ENCODE measurements at places on chromosomes 4 and X.

- no peak for DNase-seq
Observed at GRCh38 chr4:137509855-137510282, 22.4 kb downstream of the PCDH18 start.

DNA sequence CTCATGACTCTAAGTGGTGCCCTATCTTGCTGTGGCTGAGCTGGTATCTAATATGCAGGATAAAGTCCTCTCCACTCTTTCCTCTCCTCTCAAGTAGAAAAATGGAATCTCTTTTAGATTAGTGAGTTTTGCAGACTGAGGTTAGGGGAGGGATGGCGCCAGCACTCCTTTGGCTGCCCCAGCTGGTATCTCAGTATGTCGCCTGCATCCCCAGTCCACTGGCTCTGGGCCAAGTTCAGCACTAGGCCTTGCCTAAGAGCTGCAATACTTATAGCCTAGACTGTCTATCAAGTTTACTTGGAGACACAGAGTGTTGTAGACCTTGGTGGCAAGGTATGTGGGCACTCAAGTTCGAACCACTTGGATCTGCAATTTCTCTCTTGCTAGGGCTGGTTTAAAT is 351.3 kb downstream of the NAP1L3 start:
- no peak for DNase-seq

DNA sequence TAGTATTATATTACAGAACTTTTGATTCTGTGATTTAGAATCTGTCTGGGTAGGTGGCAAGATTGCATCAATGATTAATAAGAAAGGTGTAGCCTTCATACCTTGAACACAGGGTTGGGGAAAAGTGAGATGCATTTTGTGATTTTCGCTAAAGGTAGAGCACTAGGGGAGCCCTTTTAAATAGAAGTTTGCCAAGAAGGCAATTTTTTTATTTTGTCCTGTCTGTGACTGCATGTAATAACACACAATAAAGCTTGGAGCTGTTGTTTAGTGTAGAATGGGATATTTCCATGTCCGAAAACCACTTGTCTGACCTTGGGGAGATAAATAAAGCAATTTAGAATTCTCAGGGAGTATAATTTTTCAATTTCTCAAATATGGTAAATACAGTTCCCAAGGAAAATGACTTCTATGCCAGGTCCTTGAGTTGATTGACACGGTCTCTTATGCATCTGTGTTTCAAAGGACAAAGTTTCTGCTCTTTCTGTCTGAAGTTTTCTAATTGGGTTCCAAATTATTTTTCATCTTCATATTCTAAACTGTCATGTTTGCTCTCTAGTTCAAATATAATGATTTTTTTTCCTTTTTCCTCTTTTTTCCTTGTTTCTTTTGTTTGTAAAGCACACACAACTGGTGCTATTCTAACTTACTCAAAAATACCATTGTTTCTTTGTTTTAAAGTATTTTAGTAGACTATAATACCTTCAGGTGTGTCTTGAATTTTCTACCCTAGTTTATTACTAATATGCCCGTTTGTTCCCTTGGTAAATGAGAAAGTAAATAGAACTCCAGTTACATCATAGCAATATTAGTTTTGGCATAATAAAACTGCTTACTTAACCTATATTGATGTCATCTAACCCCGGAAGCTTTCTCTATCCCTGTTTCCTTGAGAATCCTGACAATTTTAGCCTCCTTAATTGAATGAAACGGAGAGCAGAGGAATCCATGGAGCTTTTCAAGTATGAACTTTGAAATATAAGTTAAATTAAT is 87.8 kb upstream of the BMPR1B start:
- DNase-seq: no peak

GRCh38 chrX:64313624-64314023 is 81.6 kb downstream of the MTMR8 start:
- DNase-seq: no peak

DNA sequence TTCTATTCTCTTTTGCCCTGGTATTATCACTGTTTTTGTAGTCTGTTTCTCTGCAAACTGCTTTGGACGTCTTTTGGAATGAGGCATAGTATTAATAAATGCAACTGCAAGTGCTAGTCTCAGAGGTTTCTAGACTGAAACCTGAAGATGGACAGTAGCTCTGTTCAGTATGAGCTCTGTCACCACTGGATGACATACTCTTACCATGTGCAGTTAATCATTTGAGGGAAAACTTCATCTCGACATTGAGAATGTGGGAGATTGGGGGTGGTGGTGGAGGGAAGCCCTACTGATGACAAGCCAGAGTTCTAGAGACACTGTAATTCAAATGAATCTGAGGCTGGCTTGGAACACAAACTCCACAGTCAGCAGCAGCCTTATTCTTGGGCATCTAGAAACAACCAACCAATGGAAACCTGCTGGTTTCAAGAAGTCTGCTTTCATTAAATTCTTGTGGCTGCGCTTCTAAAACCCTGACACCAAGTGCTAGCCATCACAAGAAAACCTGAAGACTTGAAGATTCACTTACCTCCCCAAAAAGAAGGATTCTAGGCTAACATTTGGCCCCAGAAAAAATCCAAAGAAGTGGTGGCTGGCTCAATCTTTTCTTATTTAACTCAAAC is 161.7 kb downstream of the RASL11B start:
- DNase-seq: no peak

- no peak for DNase-seq
Observed at GRCh38 chrX:66053414-66053813, 13.5 kb upstream of the VSIG4 start.

DNA sequence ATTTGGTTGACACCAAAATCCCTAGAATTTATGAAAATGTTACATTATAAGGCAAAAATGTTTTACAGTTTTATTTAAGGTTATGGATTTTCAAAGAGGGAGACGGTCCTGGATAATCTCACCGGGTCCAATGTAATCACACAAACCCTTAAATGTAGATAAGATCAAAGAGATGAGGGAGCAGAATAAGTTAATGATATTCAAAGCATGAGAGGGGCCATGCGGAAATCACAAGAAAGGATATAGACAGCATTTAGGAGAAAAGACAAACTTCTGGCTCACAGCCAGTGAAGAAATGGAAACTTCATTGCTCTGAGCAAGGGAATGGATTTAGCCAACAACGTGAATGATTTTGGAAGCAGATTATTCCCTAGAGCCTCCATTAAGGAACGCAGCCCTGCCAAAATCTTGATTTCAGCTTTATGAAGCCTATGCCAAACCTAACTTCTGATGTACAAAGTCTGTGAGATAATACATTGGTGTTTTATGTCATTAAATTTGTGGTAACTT is 684.4 kb upstream of the GNPDA2 start:
- DNase-seq: no peak

DNA sequence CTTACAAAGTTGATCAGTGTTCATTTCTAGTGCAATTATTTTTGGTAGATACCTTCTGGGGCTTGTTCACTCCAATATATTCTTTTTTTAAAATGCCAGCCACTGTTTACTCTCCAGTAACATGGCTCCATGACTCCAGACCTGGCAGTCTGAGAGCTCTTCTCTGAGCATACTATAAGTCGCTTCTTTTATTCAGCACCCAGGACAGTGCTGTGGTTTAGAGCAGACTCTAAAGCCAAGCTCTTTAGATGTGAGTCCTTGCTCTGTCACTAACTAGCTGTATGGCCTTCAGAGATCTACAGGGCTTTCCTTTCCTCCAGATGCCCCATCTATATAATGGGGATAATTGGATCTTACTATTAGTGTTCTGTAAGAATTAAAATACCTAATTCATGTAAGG is 200.2 kb upstream of the FAM241A start:
- DNase-seq: no peak

- no peak for DNase-seq
Observed at GRCh38 chr4:186216465-186217024, 10.8 kb upstream of the KLKB1 start.

- peak; percentile 82 for DNase-seq
Observed at GRCh38 chr4:121696170-121696580, 605 bp downstream of the ANXA5 start.

GRCh38 chr4:4344915-4345527 is 41.9 kb upstream of the NSG1 start:
- peak; percentile 27 for DNase-seq

- DNase-seq: no peak
Observed at GRCh38 chr4:600850-601515, 24.4 kb upstream of the PDE6B start.

- DNase-seq: no peak
Observed at GRCh38 chrX:134658002-134658759, at the start of gene PLAC1. PLAC1 (minus strand) TSS chrX:134658471; CDS start chrX:134566682, 91,789 bp downstream.

GRCh38 chr4:152014280-152014679 is 253.5 kb upstream of the GATB start:
- DNase-seq: peak; percentile 7

- no peak for DNase-seq
Observed at GRCh38 chr4:128241981-128242380, 45.6 kb downstream of the PGRMC2 start.

DNA sequence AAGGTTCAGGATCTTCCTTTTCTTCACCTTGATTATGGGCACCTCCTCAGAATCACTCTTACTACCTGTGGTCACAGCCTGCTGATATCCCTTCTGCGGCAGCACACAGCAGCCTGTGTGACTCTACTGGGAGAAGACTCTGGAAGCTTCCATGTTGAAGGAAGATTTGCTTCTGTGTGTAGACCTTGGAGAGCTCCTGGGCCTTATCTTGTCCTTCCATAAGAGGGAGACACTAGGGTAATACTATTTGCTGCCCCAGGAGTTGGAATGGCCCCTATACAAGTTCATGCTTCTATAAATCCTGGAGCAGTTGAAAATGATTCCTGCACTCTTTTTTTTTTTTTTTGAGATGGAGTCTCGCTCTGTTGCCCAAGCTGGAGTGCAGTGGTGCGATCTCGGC is 10.2 kb upstream of the SUPT20HL1 start:
- DNase-seq: no peak

GRCh38 chr4:49044270-49044669 is 58.2 kb downstream of the CWH43 start:
- no peak for DNase-seq

Measured in CD4-positive, alpha-beta T cell treated with Interleukin-1 beta for 1 hour (primary cell).